ENCODE measurements at places on chromosomes 13 and 19. TPM values are rescaled to one million over a fixed set of nuclear protein-coding genes. Genes with fewer than 3 reads are reported as not detected.

LAIR1 gene
- polyA plus RNA-seq, result 21.2 TPM

CYP4F3 gene
- polyA plus RNA-seq, result not detected

ANKLE1 gene
- polyA plus RNA-seq, result 0.12 TPM

GAPDHS gene
- polyA plus RNA-seq, result not detected

CYP2S1 gene
- polyA plus RNA-seq, result 0.15 TPM

LGALS13 gene
- not detected for polyA plus RNA-seq

GRCh38 chr13:114174529-114174961 is 4.5 kb upstream of the CFAP97D2 start:
- no peak for DNase-seq

DNA sequence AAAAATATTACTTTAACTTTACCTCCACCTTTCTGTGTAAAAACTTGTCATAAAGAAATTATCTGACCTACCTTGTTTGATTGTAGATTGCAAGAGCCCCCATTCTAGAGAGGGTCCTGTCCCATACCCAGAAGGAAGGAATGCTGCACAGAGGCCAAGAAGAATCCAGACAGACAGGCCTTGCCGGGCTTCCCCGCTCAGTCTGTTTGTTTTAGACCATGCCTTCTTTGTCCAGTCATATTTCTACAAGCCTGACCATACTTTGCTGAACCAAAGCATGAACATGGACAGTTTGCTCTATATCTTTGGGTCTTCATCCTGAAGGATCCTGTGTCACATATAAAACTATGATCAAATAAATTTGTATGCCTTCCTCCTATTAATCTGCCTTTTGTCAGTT is 95.8 kb upstream of the MYCBP2 start:
- no peak for DNase-seq

DNA sequence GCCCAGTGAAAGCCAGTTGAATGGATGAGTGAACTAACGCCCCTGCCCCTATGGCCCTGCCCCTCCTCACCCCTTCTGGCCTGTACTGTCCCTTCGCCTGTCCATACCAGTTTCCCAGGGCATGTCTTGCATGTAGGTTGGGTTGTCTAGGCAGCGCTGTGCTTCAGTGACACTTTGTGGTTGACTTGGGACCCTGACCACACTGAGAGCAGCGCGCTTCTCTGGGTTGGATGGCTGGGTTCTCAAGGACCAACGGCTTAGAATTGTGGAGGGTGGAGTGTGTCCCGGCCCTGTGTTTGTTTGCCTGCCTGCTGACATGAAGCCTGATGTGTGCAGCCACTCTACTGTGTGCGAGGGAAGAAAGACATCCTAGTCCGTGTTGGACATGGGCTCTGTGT is 15.8 kb downstream of the GATAD2A start:
- DNase-seq, result no peak

GRCh38 chr19:14835011-14835410 is at the start of the genes OR7A5 and OR7C1:
TSS of gene OR7A5 (minus strand) at chr19:14835185. CDS start at chr19:14828241, 6,944 bp downstream.
TSS of gene OR7C1 (minus strand) at chr19:14835185. CDS start at chr19:14800136, 35,049 bp downstream.
- no peak for DNase-seq

GRCh38 chr13:98853771-98854221 is 101.3 kb upstream of the SLC15A1 start:
- no peak for DNase-seq

GRCh38 chr13:71460211-71460610 is 406.8 kb downstream of the DACH1 start:
- no peak for DNase-seq

- DNase-seq, result peak; percentile 76
These were observed 16.1 kb upstream of the USP29 start for GRCh38 chr19:57103573-57104277.

DNA sequence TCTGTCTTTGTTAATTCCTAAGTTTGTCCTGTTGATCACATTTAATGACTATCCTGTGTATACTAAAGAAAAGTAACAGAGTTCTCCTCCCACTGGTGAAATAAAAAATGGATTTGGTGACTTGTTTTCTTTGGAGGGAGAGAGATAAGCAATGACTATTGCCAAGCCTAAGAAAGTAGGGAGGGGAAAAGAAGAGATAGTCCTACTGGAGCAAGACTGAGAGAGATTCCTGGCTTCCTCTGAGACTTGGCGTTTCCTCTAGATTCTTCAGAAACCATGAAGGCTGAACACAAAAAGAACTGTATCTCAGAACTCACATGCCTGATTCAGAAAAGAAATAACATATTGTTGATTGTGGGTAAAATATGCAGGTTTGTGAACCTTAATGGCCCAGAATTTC is 406.5 kb downstream of the FOXO1 start:
- DNase-seq, result no peak

- peak; percentile 69 for DNase-seq
These were observed 65.4 kb downstream of the GNG7 start for GRCh38 chr19:2636897-2637683.

DNA sequence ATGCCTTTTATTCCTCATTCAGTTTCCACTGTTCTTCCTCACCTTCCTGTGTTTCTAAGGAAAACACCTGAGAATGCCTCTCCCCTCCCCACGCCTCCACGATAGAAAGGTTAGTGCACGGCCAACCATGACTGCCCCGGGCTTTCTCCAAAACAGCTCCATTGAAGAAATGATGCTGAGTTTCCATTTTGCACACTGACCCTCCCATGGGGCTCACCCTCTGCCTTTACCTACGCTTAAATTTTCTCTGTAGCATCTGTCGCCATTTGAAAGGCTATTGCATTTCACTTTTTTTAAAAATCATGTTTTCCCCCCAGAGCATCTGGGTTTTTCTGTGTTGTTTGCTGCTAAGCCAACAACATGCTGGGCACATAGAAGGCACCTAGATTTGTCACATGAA is 48.2 kb downstream of the ABCC4 start:
- no peak for DNase-seq

- no peak for DNase-seq
These were observed 1.1 kb downstream of the TNNI3 start for GRCh38 chr19:55156202-55157063.

- no peak for DNase-seq
These were observed 13.0 kb downstream of the OR7A5 start for GRCh38 chr19:14821937-14822336.

- DNase-seq, result no peak
These were observed 3.8 kb downstream of the CBY2 start for GRCh38 chr13:45705918-45706317.

GRCh38 chr19:47497050-47497766 is 13.2 kb upstream of the KPTN start:
- DNase-seq, result no peak

Data from ovary (tissue), 10 donors.